ENCODE measurements at places on chromosomes 2 and 18. TPM values are rescaled to one million over a fixed set of nuclear protein-coding genes. Genes with fewer than 3 reads are reported as not detected.

Gene COL3A1
- polyA plus RNA-seq, result 48.2 TPM

Gene SLC30A3
- polyA plus RNA-seq, result 7.3 TPM

Gene DLGAP1
- 0.11 TPM for polyA plus RNA-seq

Gene UGT1A3
- not detected for polyA plus RNA-seq

Gene OTOS
- not detected for polyA plus RNA-seq

Gene TCF23
- polyA plus RNA-seq, result 0.05 TPM

Gene PARD3B
- polyA plus RNA-seq, result 3.0 TPM

Gene UGT1A10
- polyA plus RNA-seq, result not detected

Gene KCNF1
- polyA plus RNA-seq, result 0.52 TPM

Gene C1QL2
- not detected for polyA plus RNA-seq

Gene KIF1A
- polyA plus RNA-seq, result 45.7 TPM

Gene HTR2B
- 2.3 TPM for polyA plus RNA-seq

Gene DSG4
- not detected for polyA plus RNA-seq

Gene TET3
- 1.1 TPM for polyA plus RNA-seq

Gene CDH2
- 75.6 TPM for polyA plus RNA-seq

Data from right cardiac atrium (tissue), 5 donors.